ENCODE measurements at places on chromosomes 1 and 21.

DNA sequence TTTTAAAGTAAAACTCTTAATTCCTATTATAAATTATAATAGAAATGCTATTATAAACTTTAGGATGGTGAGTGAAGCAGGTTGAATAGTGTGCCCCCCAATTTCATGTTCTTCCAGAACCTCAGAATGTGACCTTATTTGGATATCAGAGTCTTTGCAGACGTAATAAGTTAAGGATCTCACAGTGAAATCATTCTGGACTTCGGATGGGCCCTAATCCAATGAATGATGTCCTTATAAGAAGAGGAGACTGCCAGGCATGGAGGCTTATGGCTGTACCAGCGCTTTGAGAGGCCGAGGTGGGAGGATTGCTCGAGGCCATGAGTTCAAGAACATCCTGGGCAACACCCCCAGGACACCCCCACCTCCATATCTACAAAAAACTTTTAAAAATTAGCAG, 9.4 kb upstream of the MT1HL1 start:
- no peak for DNase-seq

- DNase-seq, result no peak
These were observed 302.5 kb downstream of the PDE4B start for GRCh38 chr1:66095190-66095589.

GRCh38 chr1:60950224-60951063, 131.9 kb upstream of the NFIA start:
- no peak for DNase-seq

GRCh38 chr1:208090388-208091301, 153.5 kb downstream of the PLXNA2 start:
- DNase-seq, result peak; percentile 77

DNA sequence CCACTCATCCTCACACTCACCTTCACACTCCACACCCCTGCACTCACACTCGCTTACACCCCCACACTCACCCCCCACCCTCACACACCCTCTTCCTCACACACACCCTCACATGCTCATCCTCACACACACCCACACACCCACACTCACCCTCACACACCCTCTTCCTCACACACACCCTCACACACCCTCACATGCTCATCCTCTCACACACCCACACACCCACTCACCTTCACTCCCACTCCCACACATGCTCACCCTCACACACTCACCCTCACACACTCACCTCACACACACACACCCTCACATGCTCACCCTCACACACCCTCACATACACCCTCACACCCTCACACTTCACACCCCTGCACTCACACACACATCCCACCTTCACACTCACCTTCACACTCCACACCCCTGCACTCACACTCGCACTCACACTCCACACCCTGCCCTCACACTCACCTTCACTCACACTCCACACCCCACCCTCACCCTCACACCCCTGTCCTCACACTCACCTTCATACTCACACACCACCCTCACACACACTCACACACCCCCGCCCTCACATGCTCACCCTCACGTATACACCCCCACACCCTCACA, 42.6 kb upstream of the EDN2 start:
- no peak for DNase-seq

- DNase-seq, result peak; percentile 4
These were observed 326.0 kb downstream of the BARHL2 start for GRCh38 chr1:90391126-90391525.

DNA sequence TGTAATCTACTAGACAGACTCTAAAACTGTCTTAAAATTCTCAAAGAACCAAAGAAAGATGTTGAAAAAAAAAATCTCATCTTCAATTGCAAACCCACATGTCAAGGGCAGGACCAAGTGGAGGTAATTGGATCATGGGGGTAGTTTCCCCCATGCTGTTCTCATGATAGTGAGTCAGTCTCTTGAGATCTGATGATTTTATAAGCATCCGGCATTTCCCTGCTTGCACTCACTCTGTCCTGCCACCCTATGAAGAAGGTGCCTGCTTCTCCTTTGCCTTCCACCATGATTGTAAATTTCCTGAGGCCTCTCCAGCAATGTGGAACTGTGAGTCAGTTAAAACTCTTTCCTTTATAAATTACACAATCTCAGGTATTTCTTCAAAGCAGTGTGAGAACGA, 257.0 kb downstream of the HHIPL2 start:
- no peak for DNase-seq

- DNase-seq, result no peak
These were observed 97.5 kb upstream of the TSPAN2 start for GRCh38 chr1:115186711-115187265.

GRCh38 chr21:46455575-46456385, 2.9 kb upstream of the DIP2A start:
- peak; percentile 53 for DNase-seq

- DNase-seq, result no peak
These were observed 166.9 kb downstream of the TNFSF18 start for GRCh38 chr1:172883844-172884243.

- no peak for DNase-seq
These were observed 382.8 kb downstream of the RRAGC start for GRCh38 chr1:38476850-38477178.

DNA sequence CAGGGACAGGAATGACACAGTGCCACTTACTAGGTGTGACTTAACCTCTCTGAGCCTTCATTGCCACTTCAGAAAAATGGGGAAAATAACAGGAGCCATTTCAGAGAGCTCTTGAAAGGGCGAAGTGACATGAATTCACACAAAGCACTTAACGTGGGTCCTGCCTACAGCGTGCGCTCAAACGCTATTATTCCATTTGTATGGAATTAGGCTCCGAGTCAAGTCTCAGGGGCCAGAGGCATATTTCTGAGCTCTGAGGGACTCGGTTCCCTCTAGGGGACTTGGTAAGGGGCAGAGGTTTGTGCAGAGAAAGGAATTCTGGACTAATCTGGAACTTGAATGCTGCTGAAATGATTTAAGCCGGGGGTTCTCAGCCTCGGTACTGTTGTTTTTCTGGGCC, 14.1 kb downstream of the DRAXIN start:
- no peak for DNase-seq

- peak; percentile 59 for DNase-seq
These were observed 805.8 kb upstream of the ADGRL2 start for GRCh38 chr1:80994934-80995333.

DNA sequence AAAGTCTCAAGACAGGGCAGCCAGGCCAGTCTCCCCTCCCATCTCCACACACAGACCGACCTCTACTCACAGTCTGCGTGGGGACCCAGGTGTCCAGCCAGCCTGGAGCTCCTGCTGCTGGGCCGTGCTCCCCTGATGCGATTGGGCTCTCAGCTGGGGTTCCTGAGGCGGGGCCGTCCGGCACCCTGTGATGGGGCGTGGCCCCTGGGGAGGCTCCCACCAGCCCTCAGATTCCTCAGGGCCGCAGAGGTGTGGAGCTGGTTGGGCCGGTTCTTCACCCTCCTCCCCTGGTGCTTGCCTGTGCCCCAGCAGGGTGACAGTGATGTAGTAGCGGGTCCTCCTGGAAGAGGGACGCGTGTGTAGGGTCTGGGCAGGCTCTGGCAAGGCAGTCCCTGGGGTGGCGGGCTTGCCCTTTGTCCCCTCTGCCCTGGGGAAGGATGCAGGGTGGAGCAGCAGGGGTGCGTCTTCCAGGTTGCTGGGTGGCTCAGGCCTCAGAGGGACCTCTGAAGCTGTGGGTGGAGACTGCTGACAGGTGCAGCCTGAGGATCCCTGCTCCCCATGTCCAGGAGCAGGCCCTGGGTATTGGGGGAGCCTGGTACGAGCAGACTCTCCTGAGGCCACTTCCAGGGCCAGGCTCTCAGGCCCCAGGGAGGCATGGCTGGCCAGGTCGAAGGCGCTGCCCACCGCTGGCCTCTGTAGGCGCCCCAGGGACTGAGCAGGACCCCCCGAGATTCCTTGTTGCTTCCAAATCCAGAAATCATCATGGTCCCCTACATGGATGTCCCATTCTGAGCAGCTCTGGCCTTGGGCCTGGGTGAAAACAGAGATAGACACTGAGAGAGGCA, at the start of gene CRYBG2:
Gene CRYBG2, minus strand, starts transcription at position 155 of the 845 bp plus-strand sequence. CDS start 7,473 bp downstream, outside the sequence.
- DNase-seq, result no peak

DNA sequence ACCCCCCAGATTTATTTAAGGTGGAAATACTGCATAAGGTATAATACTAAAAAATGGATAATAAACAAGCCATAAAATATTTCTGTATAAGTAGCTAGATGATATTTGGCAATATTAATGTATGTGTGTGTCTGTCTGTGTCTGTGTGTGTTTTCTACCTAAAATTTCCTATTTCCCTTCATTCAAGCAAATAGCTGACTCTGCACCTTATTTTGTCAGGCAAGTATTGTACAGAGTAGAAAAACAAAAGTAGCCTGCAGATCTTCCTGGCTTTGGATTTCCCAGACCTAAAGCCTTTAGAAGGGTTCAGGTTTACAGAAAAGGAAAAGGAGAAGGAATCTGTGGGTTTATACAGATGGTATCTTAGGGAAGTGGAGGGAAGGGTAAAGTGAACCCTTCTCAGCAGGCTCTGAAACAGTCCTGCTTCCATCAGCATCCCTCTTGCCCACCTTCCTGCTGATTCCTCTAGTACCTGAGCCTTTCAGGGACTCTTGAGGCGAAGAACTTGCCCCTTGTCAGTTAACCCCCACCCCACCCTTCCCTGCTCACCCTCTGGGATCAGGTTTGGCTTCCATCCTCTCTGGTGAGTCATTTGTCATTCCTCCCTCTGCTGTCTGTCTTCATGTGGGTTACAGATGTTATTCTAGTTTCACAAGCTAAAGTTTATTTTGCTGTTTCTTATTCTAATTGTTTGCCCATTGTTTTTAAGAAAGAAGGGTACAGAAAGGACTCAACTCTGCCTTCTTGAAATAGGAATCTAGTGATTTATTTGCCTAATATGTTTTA, 21.7 kb upstream of the RGS16 start:
- DNase-seq, result peak; percentile 70

DNA sequence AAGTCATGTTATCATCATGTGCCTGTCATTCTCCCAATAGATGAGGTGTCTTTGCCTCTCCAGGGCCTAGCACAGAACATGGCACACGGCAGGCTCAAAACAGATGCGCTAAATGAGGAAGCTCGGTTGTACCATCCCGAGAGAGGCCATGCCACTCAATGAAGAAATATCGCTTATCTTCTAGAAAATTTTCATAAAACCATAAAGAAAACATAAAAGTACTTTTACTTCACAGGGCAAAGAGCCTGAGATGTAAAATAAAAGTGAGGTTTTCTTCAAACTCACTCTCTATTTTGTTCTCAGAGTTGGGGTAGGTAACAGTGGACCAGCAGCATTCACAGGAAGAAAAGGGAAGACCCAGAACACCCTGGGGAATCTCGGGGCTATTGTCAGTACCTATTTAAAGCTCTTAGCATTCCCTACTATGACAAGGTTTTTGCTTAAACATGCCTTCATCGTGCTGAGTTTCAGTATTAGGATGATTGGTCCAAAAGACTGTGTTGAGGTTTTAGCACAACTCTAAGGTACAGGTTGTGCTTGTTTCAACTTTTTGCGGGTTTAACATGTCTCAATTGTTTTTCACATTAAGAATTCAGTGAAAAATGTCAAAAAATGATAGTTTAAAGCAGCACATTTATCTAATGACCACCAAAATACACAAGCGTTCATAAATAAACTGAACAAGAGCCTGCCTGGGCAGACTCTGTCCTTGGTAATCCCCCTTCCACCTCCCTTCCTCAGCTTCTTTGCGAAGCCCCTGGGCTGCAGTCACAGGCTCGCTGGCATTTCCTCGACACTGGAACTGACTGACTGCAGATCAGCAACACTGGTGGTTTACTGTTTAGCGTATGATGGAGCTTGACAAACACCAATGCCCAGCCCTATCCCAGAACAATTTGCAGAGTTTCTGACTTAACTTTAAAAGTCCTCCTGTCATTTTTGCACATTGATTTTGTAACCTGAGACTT, 55.6 kb downstream of the COQ8A start:
- DNase-seq, result no peak

- no peak for DNase-seq
These were observed 36.6 kb upstream of the ACTA1 start for GRCh38 chr1:229470406-229471043.

DNA sequence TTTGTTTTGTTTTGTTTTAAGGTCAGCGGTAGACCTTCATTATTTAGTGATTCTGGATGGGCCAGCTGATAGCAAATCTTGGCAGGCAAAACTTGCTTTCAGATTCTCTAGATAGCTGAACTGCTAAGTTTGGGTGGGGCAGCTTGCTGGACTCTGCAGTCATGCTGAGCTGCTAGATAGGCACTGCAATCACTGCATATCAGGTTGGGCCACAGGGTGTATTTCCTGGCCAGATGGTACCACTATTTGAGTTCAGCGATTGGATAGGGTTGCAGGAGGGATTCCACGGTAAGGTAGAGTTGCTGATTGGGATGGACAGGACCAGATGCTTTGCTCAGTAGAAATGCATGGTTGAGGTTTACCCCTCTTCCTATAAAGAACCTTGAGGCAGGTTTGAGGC, 579.3 kb upstream of the ADGRL4 start:
- no peak for DNase-seq

DNA sequence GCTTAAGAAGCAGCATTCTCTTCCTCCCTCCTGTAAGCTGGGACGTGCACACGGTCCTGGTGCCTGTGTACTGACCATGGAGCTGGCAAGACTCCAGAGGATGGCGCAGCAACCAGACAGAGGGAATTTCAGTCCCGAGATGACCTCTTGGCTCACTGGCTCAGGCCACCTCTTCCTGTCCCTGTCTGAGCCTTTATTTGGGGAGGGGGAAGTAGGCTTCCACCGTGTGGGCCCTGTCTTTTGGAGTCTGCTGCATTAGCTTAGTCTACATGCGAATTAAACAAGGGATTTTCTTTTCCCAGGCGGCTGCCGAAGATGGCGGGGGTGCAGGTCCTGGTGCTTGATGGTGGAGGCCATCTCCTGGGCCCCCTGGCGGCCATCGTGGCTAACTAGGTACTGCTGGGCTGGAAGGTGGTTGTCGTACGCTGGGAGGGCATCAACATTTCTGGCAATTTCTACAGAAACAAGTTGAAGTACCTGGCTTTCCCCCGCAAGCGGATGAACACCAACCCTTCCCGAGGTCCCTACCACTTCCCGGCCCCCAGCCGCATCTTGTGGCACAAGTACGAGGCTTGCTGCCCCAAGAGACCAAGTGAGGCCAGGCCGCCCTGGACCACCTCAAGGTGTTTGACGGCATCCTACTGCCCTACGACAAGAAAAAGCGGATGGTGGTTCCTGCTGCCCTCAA, 10.2 kb downstream of the IL24 start:
- DNase-seq, result no peak

GRCh38 chr1:225408249-225408648, 19.6 kb downstream of the LBR start:
- no peak for DNase-seq

GRCh38 chr1:166235728-166236127, 68.9 kb upstream of the FAM78B start:
- DNase-seq, result no peak

DNA sequence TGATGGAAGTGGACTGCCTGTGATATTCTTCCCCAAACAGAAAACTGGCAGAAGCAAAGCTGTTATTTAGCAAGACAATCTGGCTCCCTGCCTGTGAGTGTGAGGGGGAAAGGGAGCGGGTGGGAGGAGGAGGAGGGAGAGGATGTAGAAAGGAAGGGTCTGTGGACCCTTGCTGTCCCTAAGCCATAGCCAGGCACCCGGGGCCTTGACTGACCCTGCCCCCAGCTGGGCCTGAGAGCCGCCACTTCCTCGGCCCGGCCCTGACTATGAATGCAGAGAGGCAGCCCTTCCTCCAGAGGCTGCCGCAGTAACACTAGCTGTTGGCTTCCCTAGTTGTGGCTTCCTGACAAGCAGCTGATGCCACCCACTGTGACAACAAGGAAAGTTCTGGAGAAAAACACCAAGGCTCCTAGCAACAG, 13.9 kb downstream of the PLA2G2F start:
- DNase-seq, result no peak

GRCh38 chr1:210347112-210347511, 18.4 kb downstream of the HHAT start:
- DNase-seq, result peak; percentile 53

All from foreskin fibroblast (primary cell).